Colonic mucosa (tissue), 4 donors: ENCODE measurements at places on chromosomes 12 and 14. TPM values are rescaled to one million over a fixed set of nuclear protein-coding genes. Genes with fewer than 3 reads are reported as not detected.

DNA sequence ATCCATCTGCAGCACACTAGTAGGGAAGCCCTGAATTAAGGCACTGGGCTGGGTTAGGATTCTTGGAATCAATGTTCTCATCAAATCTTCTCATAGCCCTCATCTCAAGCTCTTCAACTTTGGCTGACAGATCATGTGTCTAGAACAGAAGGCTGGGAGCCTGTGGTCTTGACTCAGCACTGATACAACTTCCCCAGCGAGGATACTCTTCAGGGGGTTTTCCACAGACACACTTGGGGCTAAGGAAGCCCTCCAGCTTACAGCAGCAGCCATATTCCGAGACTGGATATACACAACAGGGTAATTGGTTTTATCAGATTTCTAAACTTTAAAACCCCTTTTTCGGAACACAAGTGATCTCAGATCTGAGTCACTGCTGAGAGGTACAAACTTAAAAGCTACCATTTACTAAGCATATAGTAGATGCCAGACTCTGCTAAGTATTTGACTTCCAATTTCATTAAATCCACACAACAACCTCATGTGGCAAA lies 3.5 kb downstream of the FMNL3 start:
- DNase-seq = no peak

DNA sequence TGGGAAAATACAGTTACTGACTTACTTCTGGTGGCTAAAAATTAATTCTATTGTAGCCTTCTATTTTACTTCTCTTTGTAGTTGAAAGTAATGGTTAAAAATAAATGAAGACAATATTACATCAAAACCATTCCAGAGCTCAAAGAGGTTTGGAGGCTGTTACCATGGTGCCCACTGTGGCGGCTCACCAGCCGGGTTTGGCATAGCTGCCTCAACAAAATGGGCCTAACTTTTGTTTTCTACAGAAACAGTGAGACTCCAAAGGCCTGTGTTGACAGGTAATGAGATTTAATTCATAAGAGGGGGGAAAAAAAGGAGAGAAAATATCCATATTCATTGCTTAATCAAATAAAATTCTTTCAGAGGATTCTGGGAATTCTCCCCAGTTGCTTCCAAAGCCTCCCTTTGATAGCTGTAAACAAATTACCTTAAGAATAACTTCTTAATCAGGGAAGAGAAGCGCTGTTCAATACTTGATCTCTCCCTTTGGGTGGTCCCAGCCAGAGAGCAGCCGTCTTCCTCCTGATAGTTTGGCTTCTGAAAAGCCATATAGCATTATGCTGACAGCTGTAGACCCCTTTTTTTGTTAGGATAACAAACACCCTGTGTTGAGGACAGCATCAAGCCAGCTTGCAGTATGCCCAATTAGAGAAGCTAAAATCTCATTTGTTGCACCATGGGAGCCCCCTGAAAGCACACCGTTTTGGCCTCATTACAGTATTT lies 266.8 kb downstream of the NEDD1 start:
- DNase-seq = no peak

- no peak for DNase-seq
Measured at GRCh38 chr14:68908803-68909202, 70.3 kb downstream of the ACTN1 start.

DNA sequence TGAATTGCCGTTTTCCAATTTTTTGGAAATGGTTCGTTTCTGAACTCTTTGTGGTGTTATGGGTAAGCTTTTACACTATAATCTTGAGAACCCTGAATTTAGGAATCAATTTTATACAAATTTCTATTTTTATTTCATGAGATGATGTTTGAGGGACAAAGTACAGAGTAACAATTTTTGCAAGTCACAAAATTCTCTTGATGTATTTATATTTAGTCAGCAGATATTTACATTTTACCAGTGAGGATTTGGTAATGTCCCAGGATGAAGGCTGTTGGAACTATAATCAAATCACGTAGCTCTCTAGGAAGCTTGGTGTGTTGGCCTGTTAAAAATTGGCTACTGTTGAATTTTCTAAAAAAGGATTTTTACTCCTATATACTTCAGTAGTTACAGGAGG lies 24.2 kb downstream of the GPATCH2L start:
- DNase-seq = no peak

- no peak for DNase-seq
Measured at GRCh38 chr14:77543637-77544334, 45.2 kb upstream of the ISM2 start.

KCNK10 gene
- total RNA-seq = 2.1 TPM

DNA sequence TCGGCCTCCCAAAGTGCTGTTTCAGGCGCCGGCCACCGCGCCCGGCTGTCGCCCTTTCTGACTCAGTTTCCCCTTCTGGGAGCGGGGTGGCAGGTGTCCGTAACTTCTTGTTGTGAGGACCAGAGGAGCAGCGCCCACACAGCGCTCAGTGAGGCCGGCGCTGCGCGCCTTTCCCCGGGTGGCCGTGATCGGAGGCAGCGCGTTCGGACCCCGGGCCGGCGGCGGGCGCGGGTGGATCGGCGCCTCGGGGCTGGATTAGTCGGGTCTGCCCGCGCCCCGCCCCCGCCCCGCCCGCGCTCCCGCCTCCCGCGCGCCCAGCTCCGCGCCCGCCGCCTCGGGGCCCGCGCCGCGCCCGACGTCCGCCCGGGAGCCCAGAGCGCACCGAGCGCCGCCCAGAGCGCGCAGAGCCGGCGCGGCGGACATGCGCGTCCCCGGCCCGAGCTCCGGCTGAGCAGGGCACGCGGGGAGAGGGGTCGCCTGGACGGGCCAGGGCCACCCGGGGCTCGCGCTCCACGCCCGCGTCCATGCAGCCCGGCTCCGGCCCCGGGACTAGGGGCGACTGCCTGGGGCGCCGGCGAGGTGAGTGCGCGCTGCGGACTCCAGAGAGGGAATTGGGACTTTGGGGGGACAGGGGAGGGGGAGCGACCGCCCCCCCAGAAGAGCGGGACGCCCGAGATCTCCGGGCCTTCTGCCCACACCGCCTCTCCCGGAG lies 50.6 kb downstream of the LRCOL1 start:
- peak; percentile 45 for DNase-seq

RNASE1 gene
- total RNA-seq = 189 TPM

DNA sequence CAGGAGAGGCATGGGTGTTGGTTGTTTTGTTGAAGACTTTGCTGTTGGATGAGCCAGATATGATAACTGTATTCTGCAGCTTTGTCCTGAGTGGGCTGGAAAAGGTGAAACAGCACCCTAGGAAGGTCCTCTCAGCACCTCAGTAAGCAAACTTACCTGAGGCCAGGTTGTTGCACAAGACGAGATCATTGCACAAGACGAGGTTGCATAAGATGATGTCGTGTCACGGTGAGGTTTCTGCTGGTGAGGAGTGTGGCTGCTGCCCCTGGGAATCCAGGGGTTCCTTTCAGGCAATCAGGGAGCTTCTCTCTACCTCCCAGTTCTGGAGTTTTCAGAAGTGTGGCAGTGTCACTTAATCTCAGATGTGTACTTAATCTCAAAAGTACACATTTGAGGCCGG lies 85.6 kb downstream of the GLT1D1 start:
- no peak for DNase-seq

GRCh38 chr14:93331728-93332396 lies 974 bp downstream of the BTBD7 start:
- DNase-seq = no peak

IL26 gene
- total RNA-seq = not detected

FLRT2 gene
- 3.0 TPM for total RNA-seq

- DNase-seq = no peak
Measured at GRCh38 chr12:108835860-108836634, 21.3 kb downstream of the SSH1 start.

LRRC10 gene
- not detected for total RNA-seq

- DNase-seq = peak; percentile 44
Measured at GRCh38 chr12:89919241-89919906, 210.7 kb upstream of the ATP2B1 start.

GRCh38 chr14:78253986-78254385 lies 83.8 kb downstream of the NRXN3 start:
- no peak for DNase-seq

DNA sequence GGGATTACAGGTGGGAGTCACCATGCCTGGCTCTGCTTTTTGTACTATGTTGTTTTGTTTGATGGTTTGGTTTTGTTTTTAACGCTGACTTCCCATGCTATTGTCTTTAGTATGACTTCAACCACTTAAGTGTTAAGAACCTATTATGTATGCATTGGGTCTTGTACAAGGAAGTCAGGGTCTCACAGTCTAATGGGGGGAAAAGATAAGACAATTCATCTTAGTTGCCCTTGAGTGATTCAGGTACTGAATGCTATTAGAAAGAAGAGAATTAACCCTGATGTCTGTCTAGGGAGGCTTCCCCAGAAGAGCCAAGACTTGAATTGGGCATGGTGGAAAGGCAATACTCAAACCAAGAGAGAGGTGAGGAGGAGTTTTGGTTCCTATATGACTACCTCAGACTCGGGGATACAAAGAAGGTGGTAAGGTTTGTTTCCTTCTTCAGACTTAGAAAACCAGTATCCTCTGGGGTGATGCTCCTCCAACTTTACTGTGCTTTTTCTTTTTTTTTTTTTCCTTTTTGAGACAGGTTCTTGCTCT lies 64.6 kb downstream of the SUSD6 start:
- DNase-seq = no peak

- DNase-seq = peak; percentile 56
Measured at GRCh38 chr12:53179687-53180219, 769 bp upstream of the ZNF740 start.

SLC10A1 gene
- total RNA-seq = not detected

DNA sequence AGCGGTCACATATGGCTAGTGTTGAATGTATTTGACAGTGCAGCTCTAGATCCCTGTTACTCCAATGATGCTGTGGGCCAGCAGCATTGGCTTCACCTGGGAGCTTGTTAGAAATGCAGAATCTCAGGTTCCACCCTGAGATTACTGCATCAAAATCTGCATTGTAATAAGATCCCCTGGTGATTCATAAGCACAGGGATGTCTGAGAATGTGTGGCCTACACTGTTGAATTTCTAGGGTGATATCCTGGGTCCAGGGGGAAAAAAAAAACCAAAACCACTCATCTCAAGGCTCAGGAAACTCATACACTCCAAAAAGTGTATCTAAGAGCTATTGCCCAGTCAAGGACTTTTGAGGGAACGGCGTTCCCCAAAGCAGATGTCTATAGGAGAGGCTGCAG lies 196.8 kb downstream of the PPM1H start:
- DNase-seq = no peak

DNAI7 gene
- total RNA-seq = not detected

TCL1B gene
- total RNA-seq = not detected

GRCh38 chr12:131917711-131918306 lies 11.3 kb upstream of the PUS1 start:
- DNase-seq = no peak

FANCM gene
- 4.7 TPM for total RNA-seq

- DNase-seq = no peak
Measured at GRCh38 chr12:41511247-41511646, 323.1 kb downstream of the PDZRN4 start.

DNA sequence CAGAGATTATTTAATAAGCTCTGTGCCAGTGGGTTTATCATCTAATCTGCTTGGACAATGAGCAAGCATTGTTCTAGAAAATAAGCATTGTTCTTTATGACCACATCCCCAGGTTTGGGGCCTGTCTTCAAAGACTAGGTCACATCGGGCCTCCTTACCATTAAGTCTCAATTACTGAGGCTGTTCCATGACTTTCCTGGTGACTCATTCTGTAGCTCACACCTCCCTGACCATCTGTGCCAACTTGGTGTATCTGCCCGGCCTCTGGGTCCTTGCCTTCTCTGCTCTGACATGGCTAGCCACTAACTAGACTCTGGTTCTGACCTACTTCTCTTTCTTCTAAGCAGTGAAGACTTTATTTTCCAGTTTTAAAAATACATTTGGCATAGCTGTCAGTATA lies 44.4 kb upstream of the PLEKHA5 start:
- no peak for DNase-seq

- DNase-seq = peak; percentile 71
Measured at GRCh38 chr12:2958432-2959191, 585 bp upstream of the TEAD4 start.

DAO gene
- 2.4 TPM for total RNA-seq

- DNase-seq = no peak
Measured at GRCh38 chr12:55696141-55696540, 11.6 kb downstream of the ITGA7 start.

DNA sequence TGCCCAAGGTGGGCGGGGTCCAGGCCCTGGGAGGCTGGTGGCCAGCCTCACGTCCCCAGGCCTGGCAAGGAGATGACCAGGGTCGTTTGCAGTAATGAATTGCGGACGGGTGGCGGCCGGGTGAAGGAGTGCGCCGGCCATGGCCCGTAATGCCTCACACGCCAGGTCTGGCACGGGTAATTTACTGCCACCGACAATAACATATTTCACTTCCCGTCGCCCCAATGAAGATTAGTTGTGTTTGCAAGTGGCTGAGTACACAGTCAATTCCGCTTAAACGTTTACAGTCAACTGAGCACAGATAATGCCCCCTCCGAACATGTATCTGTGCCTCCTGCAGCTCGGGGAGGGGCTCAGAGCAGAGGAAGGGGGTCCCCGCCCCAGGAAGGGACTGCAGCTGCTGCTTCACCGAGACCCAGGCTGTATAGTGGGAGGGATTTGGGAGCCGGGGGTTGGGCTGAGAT lies 48.3 kb downstream of the MVK start:
- no peak for DNase-seq

- peak; percentile 30 for DNase-seq
Measured at GRCh38 chr12:7190268-7191055, 976 bp downstream of the PEX5 start.

DNA sequence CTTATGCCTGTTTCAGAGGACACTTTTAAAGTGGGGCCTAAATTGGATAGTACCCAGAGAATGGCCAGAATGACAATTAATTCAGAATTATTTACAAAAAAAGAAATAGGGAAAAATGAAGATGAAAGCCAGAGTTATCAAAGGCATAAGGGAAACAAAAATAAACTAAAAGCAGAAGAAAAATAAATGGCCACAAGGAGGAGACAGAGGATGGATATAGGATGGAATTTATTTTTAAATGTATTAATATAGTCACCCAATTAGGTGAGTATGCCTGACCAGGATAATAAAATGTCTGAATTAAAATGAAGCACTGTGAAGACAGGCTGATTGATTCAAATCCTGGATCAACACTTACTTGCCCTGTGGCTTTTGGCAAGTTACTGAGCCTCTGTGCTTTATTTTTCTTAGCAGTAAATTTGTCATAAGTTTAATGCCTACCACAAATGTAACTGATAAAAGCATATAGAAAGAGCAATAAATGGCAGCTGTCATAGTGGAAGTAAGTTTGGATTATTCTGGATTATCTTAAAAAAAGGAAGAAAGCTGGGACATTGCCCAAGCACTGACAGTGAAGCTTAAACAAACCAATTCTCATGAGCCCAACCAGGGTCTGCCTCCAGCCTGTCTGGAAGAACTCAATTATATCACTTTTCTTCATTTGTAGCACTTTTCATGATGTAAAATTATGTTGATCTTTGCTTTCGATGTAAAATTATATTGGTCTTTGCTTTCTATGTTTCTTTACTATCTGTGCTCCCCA lies 3.5 kb downstream of the CLEC9A start:
- DNase-seq = no peak

- no peak for DNase-seq
Measured at GRCh38 chr14:68951800-68952530, 27.1 kb downstream of the ACTN1 start.

DNA sequence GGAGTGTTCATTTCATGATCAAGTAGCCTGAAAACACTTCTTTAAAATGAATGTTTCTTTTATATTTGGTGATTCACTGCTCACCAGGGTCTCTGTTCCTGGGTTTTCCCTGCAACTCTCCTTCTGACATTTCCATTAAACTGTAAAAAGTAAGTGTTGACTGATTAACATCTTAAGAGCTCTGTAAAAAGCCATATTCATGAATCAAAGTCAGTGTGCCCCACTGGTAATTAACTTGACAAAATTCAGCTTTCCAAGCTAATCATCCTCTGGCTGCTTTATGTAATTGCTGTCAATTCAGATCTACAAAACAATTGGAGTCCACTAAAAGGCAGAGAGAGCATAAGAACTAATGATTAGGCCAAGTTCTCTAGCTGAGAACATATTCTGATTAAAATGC lies 41.6 kb downstream of the CNTN1 start:
- no peak for DNase-seq
